ENCODE measurements at places on chromosomes 1 and 21.

- DNase-seq = no peak
Observed at GRCh38 chr21:36765229-36765628, 66.3 kb downstream of the SIM2 start.

DNA sequence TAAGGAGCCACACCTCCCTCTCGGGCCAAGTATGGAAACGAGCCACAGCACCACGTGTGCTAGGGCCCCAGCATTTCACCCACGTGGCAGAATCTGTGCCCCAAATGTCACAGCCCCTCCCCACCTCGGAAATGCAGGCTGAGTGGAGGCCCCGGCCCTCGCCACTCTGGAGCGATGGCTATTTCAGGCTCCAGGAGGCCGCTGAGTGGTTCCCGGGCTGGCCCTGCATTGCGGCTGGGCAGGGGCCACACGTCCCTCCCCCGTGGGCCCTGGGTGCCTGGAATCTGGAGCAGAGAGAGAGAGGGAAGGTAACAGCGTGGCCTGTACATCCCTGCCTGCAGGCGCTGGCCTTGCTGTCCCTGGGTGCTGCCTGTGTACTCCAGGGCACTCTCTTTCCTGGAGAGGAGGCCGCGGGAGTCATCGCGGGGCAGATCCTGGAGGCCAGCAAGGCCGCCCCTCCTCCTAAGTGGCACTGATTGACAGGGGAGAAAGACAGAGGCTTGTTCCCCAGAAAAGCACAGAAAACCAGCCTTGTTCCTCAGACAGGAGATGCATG, 68.0 kb upstream of the TRAPPC10 start:
- no peak for DNase-seq

GRCh38 chr1:20829531-20829930, 42.4 kb upstream of the HP1BP3 start:
- no peak for DNase-seq

- DNase-seq = no peak
Observed at GRCh38 chr1:208280681-208281450, 36.7 kb upstream of the PLXNA2 start.

DNA sequence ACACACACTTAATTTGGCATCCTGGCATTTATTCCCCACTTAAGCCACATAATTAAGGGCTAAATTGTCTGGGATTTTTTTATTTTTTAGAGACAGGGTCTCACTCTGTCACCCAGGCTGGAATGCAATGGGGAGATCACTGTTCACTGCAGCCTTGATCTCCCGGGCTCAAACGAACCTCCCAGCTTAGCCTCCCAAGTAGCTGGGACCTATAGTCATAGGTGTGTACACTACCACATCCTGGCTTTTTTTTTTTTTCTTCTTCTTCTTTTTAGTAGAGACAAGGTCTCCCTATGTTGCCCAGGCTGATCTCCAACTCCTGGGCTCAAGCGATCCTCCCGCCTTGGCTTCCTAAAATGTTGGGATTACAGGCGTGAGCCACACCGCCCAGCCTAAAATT, 24.2 kb downstream of the ZZZ3 start:
- no peak for DNase-seq
